Cerebellar cortex (tissue), 1 donor: ENCODE measurements at places on chromosomes 7 and 10.

DNA sequence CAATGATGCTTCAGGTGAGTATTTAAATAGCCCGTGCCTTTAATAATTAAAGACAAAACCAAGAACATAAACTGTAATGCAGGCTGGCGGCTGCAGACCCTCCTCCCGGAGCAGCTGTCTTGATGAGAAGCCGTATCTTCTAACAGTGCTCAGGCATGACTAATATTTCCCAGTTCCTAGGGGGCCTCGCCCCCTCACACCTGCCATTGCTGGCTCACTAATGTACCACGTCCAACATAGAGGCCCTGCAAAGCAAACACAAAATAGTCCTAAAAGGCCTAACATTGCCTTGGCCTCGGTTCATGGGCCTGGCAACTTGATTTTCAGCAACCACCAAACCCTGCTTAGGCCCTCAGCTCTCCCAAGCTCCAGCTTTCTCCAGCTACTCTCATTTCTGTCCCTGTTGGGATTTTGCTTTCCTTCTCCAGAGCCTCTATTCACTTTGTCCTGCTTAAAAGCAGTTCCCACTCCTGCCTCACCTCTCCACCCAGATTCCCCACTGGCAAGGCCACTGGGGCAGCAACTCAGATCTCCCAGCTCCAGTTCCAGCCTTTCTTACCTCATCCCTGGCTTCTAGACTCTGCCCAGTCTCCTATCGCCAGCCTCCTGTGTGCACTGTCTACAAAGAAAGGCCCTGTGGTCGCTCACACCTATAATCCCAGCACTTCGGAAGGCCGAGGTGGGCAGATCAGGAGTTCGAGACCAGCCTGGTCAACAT, 16.2 kb downstream of the SORBS1 start:
- DNase-seq, result no peak

- DNase-seq, result no peak
These were observed 29.0 kb downstream of the RET start for GRCh38 chr10:43105956-43106229.

- no peak for DNase-seq
These were observed 1236.0 kb upstream of the CELF2 start for GRCh38 chr10:9781666-9782065.

DNA sequence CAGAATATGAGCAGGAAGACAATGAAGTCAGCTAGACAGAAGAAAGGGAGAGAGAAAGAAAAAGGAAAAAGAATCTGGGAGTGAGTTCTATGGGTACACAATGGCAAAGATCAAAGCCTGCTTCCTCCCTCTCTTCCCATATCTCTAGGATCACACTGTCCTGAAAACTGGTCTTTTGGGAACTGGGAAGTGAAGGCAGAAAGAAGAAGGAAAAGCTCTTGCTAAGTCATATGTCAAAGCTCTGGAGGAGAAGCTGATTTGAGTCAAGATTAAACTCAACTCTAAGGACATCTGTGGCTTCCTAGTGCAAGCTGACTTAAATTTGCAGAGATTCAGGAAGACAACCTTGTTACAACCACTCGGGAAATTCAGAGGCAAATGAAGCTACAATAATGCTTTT, 147.5 kb downstream of the DOCK4 start:
- DNase-seq, result no peak

DNA sequence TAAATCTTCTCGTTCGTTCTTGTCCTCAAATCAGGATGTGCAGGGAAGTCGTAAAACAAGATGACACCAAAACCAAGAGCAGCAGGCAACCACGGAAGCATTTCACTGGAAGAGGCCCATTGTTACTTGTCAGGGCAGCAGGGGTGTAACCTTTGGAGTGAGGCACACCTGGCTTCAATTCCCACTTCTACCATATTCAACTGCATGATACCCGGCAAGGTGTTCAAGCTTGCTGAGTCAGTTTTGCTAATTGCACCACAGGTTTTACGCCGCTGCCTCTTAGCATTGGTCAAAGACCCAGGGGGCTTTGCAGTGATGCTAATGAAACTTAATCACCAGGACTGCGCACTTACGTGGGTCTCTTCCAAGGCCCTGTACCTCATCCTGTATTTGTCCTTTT, 50.0 kb upstream of the PTER start:
- DNase-seq, result no peak
